ENCODE measurements at places on chromosomes 12 and 14.
A peak's percentile ranks its signal among the peaks of the same experiment; 100 is the strongest.

DNA sequence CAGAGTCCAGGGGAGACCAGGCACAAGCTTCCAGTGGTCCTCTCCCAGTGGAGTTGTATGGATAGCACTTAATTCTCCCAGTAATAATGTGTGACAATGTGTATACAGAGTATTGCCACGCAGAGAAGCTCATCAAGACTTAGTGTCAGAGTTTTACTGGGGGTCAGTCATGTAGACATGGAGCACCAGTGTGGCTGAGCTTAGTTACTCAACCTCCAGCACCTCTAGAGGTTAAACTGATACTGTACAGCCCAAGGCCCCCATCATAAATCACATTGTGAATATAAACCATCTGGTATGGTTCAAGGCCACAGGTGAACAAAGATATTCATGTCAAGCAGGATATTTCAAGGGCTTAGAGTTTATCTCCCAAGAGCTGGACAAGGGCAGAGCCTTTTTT is 378.1 kb upstream of the TMPO start:
- DNase-seq: no peak

DNA sequence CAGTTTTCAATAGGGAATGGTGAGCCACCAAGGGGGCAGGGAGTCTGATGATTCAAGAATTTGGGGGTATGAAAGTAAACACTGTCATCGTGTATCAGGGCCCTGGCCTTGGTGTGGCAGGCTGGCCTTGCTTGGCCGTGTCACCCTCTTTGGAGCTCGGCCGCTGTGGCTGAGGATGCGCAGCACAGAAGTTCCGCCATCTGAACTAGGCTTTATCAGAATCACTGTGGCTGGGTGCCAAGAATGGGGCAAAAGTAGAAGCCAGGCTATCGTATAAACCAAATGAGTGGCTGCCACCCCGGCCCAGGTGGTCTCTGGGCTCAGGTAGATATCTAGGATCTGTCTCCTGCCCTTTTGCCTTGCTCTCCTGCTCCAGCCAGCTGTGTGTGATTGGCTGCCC is 137.4 kb downstream of the PAPOLA start:
- no peak for DNase-seq

DNA sequence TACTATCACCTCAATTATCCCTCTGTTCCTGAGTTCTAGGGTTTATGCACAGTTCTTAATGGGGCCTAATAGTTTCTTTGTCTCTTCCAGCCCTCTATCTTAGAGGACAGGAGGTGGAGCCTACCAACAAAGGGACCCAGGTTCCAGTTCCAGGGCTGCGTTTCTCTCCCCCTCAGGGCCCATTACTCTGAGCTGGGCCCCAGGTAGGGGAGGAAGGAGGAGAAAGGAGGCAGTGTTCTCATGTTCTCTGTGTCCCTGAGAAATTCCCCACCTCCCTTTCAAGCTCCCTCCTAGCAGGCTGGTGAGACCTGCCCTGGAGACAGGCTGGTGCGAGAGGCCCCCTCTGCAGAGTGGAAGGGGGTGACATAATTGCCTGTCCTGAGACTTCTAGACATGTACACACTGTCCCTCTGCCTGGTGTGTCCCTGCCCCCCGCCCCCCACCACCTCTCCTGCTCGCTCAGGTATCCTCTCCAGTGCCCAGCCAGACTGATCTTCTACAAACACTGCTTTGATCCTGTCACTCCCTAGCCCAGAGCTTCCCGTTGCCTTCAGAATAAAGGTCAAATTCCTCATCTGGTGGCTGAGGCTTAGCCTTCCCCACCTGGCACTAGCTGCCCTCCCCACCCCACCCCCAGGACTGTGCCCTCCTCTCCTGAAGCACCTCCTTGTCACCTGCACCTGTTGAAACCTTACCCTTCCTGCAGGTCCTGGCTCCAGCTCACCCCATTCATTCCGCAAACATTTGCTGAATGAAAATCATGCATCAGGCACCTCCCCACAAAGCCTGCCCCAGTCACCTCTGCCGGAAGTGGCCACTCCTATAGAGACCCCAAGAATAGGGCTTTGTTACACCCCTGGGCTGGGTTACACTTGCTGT is 21.1 kb upstream of the KRT8 start:
- DNase-seq: no peak

DNA sequence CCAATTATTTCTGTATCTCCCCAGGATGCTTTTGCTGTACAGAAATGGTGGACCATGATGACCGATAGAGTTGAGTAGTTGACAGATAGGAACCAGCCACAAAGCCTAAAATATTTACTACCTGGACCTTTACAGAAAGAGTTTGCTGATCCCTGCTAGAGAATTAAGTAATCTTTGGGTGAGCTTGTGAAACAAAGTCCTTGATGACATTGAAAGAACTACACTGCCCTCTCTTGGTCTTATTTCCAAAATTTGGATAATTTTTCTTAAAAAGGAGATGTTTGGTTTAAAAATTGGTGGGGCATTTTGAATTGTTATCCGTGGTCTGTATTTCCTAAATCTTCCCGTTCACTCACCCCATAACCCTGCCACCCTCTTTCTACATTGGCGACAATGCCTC is 13.7 kb upstream of the TCTN1 start:
- DNase-seq: no peak

- no peak for DNase-seq
These were observed 129.2 kb upstream of the SLCO1B1 start for GRCh38 chr12:21001778-21002177.

DNA sequence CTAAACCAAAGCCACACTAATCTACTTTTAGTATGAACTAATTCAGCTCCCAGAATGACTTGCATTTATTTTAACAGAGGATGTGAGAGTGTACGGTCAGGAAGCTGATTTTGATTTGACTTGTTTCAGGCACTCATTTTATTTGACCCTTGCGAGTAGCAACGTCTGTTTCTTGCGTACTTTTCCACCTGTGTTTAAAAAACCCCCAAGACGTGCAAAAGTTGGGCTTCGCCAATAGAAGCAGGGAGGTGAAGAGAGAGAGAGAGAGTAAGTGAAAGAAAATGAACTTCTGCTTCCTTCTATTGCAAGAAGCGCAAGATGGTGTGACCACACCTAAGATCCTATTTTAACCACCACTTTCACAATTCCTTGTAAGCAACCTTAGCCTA is 6.7 kb upstream of the SLC15A4 start:
- DNase-seq: no peak

GRCh38 chr14:75736845-75737485 is 75.9 kb downstream of the TTLL5 start:
- no peak for DNase-seq

DNA sequence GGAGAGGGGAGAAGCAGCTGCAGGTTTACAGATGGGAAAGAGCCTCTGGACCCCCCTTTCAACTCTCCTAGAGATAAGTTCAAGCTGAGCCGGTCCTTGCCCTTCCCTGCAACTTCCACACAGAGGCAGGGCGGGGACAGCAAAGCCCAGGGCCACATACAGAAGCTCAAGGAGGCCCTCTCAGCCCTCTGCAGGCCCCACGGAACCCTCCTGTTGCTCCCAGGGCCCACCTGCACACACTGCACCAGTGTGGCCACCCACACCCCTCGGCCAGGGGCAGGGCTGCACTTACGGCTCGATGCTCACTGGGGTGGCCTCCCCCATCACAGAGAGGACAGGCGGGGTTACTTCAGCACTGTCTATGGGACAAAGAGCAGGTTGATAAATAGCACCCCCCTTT is 13.0 kb upstream of the PNMA1 start:
- DNase-seq: no peak

- no peak for DNase-seq
These were observed 6.2 kb upstream of the DDX47 start for GRCh38 chr12:12806784-12807516.

DNA sequence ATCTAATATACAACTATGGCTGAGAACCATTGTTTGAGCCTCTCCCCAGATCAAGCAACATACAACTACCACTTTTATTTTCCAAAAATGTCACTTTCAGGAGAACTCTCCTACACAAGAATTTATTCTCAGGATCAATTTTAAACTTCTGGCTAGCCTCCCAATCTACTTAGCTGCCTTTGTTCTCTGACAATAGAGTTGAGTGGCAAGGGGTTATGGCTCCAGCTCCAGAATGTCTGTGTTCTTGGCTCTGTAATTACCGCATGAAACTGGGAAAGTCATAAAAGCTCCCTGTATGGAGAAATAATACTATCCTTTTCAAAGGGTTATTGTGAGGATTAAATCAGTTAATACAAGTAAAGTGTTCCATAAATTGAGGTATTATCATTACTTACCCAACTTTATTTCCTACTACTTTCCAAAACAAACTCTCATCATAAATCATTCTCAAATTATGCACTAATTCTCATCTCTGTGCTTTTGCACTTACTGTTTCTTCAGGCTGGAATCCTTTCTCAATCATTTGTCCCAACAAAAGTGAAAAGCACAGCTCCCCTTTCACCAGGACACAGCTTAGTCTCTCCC is 121.9 kb downstream of the GARIN6 start:
- DNase-seq: no peak

- DNase-seq: peak; percentile 71
These were observed 54.3 kb downstream of the MYRFL start for GRCh38 chr12:69879007-69879960.

GRCh38 chr14:100755649-100756048 is 29.0 kb downstream of the DLK1 start:
- no peak for DNase-seq

DNA sequence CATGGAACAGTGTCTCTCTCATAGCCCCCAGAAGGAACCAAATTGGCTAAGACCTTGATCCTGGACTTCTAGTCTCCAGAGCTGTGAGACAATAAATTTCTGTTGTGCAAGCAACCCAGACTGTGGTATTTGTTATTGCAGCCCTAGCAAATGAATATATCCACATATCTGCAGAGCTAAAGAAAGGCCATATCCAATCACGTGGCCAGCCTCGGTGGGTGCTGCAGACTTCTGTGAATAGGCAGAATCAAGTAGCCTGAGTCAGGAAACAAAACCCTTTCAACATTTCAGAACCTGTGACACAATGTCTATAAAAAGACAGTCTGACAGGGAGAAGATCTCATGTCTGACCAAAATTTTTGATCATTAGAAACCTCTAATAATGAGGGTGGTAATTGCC is 71.0 kb upstream of the CPM start:
- no peak for DNase-seq

GRCh38 chr14:29392287-29392686 is 535.4 kb downstream of the PRKD1 start:
- DNase-seq: no peak

DNA sequence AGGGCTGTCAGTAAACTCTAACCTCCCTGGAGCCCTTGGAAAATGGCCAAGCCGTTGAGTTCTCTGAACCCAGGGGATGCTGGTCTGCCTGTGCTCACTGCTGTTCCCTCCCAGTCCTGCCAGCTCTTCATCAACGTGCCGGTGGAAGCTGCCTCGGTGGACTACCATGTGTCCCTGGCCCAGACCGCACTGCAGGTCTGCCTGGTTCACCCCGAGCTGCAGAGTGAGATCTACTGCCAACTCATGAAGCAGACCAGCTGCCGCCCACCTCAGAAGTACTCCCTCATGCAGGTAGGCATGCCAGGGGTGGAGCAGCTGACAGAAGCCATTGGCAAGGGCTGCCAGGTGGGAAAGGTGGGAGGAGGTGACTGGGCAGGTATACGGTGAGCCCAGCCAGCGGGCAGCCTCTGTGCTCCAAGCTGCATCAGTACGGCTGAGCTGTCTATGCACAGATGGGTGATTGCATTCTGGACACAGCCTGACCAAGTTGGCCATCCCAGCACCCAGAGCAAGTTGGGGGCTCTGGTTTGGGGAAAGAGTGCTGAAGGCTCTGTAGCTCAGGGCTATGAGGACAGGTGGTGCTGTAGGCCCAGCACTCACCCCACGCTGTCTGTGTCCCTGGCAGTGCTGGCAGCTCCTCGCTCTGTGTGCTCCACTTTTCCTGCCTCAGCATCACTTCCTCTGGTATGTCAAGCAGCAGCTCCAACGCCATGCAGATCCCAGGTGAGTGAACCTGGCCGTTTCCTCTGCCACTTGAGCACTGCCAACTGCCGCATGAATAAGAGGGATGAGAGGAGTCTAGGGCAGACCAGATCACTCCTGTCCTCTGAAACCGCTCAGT is 21.9 kb downstream of the PIGH start:
- DNase-seq: no peak

GRCh38 chr14:23631702-23632460 is 4.3 kb upstream of the DHRS2 start:
- peak; percentile 56 for DNase-seq

DNA sequence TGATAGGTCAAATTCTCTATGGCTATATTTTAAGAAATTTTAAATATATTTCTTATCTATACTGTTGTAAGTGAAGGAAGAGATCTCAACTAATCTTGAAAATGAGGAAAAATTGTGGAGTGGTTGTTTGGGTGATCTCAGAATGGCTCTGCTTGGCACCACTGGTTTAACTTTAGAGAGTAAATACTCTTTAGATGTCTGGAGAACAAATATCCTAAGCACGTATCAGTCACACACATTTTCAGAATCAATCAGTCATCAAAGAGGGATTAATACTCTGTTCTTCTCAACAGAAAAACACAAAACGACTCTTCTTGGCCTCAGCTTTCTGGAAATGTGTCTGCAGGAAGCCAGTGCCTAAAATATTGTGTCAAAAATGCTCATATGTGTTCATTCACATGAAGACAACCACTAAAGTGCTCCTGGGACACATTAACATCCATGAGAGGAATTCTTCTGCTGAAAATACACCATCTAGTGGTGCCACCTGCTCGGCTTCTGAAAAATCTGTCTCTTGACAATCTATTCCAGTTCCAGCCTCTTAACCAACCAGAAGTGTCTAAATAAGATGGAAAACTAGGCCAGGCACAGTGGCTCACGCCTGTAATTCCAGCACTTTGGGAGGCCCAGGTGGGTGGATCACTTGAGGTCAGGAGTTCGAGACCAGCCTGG is 81.1 kb upstream of the CCDC198 start:
- DNase-seq: no peak

GRCh38 chr14:92688434-92689375 is 59.7 kb downstream of the LGMN start:
- DNase-seq: no peak

DNA sequence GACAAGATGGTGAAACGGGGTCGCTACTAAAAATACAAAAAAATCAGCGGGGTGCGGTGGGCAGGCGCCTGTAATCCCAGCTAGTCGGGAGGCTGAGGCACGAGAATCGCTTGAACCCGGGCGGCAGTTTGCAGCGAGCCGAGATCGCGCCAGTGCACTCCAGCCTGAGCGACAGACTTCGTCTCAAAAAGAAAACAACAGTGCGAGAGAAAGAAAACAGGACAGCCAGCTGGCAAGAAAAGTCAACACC is 633 bp upstream of the RNU4-2 start:
- no peak for DNase-seq

DNA sequence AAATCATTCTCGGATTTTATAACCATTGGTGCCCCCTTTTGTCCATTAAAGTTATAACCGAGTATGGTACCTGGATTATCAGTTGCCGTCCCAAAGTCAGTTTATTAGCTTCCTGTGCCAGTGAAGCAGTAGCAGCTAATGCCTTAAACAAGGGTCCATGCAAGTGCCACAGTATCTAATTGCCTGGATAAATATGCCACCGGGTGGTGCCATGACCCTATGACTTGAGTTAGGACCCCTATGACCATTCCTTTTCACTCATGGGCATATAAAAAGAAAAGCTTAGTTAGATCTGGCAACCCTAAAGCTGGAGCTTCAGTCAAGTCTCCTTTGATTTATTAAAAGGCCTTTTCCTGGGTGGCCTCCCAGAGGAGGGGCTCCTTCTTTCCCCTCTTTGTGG is 1314.6 kb downstream of the TMEM121 start:
- DNase-seq: no peak

- DNase-seq: no peak
These were observed 436 bp downstream of the VPS33A start for GRCh38 chr12:122265886-122266229.
